ENCODE measurements at places on chromosomes 2 and 18.

DNA sequence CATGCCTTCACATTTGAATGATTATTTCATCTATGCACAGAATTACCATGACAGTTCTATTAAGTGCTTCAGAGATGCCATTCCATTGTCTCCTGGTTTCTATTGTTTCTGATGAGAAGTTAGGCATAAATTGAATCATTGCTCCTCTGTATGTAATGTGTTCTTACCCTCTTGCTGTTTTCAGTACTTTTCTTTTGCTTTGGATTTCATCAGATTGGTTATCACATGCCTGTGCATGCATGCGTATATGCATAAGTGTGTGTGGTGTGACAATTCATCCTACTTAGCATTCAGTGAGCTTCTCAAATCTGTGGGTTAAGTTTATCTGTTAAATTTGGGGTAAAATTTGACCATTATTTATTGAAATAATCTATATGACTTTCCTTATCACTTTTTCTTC lies 263.3 kb upstream of the RND3 start:
- no peak for DNase-seq

- no peak for DNase-seq
These were observed 629.6 kb downstream of the ARHGAP15 start for GRCh38 chr2:143758629-143759330.

DNA sequence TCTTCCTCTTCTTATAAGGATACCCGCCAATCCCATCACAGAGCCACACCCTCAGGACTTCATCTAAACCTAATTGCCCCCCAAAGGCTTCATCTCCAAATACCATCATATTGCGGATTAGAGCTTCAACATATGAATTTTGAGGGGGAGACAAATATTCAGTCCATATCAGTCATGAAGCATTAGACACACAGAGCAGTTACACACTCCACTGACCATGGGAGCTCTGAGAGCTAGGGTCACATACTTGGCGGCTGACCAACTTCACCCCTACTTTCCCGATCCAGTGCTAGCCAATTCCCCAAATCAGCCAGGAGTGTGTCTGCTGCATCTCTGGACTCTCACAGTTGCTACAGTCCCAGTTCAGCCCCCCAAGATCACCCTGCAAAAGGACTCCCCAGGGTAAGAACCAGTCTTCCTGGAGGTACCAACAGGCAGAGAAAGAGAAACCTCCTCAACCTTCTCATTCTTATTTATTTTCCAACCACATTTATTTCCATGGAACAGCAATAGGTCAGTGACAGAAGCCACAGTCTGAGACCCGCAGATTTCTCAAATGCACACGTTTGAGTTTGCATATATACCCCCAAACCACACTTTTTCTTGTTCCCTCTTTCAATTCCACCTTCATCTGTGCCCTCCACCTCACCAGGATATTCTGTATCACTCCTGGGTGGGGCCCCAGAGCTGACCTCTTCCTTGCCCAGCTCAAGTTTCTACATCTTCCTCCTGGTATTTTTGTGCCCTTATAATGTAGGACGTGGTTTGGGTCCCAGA lies 33.3 kb downstream of the SPP2 start:
- no peak for DNase-seq

DNA sequence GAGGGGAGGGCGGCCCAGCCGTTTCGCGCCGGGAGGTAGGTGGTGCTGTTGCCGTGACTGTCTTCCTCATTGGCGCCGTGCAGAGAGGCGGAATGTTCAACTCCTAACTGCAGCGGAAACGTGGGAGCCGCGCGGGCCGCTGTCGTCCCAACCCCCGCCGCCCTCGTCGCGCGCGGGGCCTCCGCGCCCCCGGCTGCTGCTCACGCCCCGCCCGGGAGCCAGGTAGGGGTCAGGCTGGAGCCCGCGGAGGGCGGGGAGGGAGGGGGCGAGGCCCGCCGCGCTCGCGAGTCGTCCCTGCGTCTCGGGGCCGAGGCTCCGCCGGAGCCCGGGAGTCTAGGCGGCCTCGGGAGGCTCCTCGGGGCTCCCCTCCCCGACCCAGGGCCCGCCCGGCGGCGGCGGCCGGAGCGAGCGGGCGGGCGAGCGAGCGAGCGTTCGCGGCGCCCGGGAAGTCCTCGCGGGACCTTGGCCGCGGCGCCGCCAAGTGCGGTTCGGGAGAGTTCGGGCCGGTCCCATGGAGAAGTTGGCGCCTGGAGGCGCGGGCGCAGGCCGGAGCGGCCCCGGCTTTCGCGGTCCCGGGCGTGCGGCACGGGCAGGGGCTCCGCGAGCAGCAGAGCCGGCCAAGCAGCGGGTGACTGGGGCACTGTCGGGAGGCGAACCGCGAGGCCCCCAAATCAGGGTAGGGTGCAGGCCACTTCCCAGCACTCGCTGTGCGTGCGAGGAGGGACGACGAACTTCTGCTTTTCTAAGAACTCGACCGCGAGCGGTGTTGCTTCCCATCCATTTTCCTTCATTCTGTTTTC lies at the start of gene MAP3K20:
Gene MAP3K20 (plus strand): TSS at position 66 of the 800 bp plus-strand sequence. CDS start 15,186 bp downstream, outside the sequence.
- no peak for DNase-seq

DNA sequence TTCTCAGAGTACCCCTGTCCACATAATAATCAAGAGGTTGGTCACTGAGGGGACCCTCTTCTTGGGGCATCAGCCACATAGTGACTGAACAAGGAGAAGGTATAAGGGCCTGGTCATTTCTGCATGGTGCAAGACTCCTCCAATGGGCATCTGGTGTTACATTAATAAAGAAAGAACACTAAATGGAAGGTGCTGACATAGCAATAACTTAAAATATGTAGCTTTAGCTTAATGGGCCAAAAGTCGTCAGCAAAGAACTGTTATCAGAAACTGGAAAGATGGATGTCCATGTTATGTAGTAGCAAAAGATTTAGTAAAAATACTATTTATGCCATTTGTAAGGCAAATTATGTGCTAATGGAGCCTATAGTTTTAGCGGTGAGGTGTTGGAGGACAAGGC lies 916.5 kb upstream of the SOX11 start:
- no peak for DNase-seq

GRCh38 chr2:50309503-50309902 lies 722.4 kb downstream of the NRXN1 start:
- no peak for DNase-seq

DNA sequence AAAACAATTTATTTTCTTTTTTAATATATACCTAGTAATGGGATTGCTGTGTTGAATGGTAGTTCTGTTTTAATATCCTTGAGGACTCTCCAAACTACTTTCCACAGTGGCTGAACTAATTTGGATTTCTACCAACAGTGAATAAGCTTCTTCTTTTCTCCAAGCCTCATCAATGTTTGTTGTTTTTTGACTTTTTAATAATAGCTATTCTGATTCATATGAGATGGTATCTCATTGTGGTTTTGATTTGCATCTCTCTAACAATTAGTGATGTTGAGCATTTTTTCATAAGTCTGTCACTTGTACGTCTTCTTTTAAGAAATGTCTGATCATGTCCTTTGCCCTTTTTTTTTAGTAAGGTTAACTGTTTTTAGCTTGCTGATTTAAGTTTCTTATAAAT lies 863.3 kb downstream of the CNTNAP5 start:
- no peak for DNase-seq

DNA sequence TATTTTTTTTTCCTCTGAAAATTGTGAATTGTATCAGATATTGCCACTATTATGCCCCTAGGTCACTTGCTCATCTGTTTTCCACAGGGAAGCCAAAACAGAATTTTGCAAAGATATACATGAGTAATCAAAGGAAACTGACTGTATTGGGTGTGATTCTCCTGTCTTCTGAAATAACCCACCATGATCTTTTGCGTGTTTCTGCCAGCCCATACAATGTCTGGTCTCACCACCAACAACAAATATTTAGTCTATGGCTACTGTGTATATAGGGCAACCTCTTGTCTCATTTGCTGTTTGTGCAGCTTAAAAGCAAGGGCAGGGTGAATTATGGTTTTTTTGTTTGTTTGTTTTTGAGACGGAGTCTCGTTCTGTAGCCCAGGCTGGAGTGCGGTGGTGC lies 26.5 kb downstream of the EPAS1 start:
- DNase-seq = no peak

- DNase-seq = no peak
These were observed 94.5 kb downstream of the COPS8 start for GRCh38 chr2:237180187-237180586.

DNA sequence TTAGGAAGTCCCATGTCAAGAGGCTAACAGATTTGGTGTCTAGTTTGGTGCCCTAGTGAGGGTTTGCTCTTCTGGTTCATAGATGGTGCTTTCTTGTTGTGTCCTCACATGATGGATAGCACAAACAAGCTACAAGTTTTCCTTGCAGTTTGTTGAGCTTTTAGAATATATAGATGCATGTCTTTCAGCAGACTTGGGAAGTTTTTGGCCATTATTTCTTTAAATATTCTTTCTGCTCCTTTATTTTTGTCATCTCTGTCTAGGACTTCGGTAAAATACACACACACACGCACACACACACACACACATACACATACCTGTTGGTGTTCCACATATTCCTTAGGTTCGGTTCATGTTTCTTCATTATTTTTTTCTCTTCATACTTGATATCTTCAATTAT lies 81.5 kb upstream of the TEX51 start:
- no peak for DNase-seq

DNA sequence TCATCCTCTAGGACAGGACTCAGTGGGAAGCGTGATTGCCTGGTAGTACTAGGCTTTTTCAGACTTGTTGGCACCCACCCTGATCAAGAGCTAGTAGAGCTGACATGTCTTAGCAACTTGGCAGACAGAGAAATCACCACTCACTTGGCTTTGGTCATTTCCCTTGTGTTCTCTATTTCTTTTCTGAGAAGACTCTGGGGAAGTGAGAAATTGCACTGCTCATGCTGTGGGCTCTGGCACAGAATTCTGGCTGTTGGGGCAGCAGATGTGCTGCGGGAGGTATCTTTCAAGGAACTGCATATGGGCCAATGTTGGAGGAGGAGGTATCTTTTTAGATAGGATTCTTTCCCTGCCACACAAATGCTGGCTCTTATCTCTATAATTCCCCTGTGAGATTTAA lies 529.1 kb upstream of the MEX3C start:
- no peak for DNase-seq

DNA sequence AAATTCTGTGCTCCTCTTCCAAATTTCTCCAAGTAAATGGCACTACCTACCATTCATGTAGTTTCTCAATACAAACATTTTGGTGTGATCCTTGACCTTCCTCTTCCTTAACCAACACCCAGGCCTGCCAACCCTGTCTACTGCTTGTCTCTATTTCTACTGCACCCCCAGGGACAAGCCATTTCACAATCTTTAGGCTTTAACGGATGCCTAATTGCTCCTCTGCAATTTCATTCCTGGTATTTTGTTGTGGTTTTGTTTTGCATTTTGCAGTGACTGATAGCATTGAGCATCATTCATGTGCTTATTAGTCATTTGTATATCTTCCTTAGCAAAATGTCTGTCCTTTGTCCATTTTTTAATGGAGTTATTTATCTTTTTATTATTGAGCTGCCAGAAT lies 10.0 kb downstream of the FAP start:
- no peak for DNase-seq

GRCh38 chr2:52128081-52128480 lies 1096.1 kb upstream of the NRXN1 start:
- DNase-seq = no peak

DNA sequence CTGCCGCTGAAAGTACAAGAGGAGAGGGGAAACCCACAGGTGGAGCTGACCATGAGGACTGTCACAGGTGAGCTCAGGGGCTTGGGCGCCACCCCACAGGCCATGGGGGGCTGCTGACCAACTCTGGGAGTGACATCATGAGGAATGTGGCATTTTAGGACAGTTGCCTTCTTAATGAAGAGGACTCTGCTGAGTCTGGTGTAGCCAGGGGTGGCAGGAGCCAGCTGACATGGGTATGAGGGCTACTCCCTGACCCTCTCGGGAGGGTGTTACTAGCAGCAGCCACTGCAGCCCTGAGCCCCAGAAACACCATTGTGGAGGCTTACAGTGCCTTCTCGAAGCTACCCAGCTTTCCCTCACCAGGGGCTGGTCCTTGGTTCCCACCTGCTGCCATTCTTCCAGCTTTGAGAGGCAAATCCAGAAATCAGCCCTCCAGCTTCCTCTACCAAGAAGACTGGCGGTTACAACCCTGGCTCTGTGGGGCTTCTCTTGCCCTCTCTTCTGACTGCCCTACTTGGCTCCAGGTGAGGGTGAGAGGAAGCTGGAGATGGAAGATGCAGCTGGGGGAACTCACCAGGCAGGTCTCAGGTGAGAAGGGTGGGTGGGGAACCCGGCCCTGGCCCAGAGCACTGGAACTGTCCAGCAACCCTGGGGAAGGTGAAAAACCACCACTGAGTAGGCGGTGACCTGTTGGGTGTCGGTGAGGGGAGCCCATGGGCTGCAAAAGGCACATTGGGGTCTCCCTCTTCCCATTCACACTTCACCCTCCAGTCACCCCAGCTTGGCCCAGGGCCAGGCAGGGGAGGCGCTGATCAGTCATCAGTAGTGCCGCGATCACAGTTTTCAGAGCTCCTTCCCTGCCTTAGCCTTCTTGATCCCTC lies 98.5 kb downstream of the MCFD2 start:
- DNase-seq = no peak
